ENCODE measurements at places on chromosomes 2 and 18.

GRCh38 chr2:60954139-60954538 lies 63.4 kb upstream of the PEX13 start:
- DNase-seq = peak; percentile 25

DNA sequence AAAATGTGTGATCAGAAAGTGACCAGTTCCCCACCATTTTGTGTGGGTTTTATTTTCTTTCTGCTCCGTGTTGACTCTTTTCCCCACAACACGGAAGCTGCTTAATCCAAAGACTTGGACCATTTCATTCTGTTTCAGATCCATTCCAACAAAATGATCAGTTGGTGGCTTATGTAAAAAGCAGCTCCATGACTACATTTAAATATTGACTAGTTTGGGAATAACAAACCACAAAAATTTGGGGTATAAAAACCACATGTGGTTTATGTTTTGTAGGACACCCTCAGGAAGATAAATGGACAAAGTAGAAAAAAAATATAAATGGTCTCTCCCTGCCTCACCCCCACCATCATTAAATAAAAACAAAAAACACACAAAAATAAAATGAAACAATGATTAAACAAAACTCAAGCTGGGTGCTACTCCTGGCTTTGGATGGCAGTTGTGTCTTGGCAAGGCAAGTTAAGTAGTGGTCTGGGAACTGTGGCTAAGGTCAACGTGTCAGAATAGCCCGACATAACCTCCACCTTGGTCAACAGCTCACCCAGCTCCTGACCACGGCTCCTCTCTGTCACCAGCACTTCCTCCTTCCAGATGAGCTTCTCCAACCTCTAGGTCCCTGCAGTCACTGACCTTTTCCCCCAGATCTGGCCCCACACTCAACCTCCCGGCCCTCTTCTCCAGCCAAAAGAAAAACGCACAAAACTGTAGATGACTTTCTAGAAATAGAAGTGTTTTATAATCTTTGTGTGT lies 12.8 kb upstream of the WIPF1 start:
- DNase-seq = no peak

GRCh38 chr2:217394510-217395351 lies 534.9 kb upstream of the TNP1 start:
- no peak for DNase-seq

DNA sequence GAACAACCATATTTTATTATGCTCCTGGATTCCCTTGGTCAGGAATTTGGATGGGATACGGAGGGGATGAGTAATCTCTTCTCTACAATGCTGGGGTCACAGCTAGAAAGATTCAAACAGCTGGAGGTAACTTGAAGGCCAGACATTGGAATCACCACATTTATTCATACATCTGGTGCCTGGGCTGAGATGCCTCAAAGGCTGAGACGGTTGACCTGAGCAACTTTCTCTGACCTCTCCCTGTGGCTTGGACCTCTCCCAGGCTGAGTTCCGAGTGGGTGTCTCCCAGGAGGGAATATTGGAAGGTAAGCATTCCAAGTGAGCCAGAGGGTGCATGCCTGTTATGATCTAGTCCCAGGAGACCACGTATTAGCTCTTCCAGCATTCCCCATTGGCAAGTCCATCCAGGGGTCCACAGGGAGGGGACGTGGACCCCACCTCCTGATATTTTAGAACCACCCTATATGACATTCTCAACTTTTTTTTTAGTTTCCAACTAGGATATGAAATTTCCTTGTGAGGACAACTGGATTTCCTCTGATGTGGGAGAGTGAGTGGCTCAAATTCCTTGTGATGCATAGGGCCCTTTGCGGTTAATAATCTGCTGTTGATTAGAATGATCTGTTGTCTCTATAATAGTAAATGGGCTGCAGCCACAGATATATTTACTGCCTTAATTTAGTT lies 101.8 kb downstream of the MRPS9 start:
- no peak for DNase-seq

GRCh38 chr2:122636097-122636496 lies 880.6 kb downstream of the TSN start:
- DNase-seq = no peak

- no peak for DNase-seq
These were observed 3.1 kb upstream of the HES6 start for GRCh38 chr2:238242731-238243495.

- peak; percentile 80 for DNase-seq
These were observed 61.4 kb downstream of the TGOLN2 start for GRCh38 chr2:85266146-85267041.

DNA sequence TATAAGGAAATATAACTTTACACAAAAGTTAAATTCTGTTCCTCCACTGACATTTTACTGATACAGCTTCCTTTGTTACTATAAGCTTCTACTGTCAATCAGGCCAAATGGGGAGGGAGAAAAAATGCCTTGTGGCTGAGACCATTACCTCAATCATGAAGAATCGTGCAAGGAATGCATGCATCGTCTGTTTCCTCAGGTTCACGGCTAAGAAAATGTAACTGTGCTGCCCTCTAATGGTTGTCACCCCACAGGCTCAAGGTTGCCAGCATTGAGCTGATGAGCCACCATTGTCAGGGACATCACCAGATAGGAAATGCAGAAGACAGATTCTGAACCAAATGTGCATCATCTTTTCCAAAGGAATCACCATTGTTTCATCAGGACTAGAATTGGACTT lies 426.9 kb downstream of the CDH2 start:
- peak; percentile 7 for DNase-seq

- no peak for DNase-seq
These were observed 7.9 kb downstream of the SPR start for GRCh38 chr2:72895154-72895553.

DNA sequence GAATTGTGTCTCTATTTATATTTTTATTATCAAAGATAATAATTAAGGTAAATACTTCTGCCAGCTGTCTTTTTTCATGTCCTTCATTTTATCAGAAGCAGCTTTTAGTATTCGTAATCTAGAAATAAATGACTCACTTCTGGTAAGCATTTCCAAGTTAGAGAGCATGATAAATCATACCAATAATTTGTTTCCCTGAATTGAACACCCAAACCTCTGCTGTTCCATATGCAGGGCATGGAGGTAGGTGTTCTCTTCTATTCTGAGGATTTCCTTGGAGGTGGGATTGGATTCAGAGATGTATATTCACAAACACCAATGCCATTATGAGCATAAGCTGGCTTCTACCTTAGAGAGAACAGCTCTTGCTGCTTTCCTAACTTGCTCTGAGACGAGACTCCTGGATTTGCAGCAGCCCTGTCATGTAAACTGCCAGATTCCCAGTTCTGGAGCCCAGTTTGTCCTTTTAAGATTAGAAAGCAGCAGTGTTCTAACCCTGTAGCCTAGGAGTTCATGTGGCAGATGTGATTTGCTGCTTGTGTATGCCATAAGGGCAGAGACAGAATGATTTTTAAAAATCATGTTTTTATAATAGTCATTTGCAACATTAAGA lies 47.5 kb downstream of the SKA1 start:
- no peak for DNase-seq

DNA sequence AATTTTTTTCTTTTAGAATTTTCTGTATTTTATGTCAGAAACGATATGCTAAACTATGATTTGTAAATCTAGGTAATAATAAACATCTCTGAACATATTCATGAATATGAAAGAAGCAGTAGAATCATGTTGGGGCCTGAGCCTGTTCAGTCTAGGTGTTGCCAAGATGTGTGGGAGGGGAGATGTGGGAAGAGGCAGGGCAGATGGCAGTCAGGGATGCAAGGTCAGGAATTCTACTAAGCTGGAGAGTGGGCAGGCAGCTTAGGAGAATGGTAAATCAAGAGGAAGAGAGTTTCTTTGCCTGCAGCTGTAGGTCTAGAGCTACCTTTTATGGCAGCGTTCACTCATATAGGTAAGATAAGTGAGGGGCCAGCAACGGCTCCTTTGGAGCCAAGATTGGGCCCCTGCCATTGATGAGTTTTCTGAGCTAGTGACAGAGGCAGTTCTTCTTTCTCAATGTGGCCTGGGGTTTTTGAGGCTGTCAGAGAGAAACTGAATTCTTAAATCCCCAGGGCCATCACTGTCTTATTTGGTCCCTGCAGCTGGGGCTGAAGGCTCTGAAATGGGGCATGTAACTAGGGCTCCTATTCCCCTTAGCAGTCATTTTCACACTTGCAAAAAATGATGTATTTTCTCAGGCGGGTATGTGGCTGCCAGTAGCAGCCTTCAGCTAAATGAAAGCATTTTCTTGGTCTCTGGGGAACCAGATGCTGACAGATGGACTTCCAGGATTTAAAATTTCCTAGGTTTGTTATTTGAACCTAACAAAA lies 232.8 kb downstream of the PIK3C3 start:
- DNase-seq = no peak

DNA sequence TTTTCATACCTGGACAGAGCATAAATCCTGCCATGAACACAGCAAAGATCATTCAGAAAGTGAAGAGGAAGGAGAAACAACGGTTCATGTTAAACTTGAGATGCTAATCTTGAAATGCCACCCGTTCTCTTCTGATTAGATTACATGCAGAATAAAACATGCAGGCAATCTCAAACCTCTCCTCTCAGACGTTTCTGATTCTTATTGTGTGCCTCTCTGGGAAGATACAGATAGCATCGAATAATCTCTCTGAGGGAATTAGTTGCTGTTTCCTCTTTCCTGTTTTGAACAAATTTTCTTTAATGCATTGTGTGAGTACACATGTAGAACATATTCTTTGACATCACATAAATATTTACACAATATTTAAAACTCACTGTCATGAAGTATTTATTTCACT lies 313.4 kb downstream of the PRKCE start:
- DNase-seq = no peak

DNA sequence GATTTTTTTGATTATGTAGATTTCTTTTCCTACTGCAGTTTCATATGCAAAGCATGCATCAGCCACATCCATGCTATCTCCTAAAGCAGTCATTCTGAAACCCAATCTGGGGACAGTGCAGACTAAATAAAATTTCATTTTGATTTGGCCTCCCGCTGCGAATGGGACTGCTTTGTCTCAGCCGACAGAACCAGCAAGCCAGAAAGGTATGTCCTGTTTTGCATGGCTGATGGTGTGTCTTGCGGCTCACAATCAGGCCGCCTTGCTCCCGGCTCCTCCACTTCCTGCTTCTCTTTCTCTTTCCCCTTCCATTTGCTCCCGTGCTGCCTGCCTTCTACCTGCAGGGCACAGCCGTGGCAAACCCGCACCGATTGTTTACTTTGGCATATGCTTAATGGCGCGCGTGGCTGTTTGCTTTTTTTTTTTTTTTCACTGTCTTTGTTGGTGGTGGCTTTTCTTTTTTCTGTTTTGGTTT lies 419.6 kb upstream of the POU3F3 start:
- DNase-seq = no peak

DNA sequence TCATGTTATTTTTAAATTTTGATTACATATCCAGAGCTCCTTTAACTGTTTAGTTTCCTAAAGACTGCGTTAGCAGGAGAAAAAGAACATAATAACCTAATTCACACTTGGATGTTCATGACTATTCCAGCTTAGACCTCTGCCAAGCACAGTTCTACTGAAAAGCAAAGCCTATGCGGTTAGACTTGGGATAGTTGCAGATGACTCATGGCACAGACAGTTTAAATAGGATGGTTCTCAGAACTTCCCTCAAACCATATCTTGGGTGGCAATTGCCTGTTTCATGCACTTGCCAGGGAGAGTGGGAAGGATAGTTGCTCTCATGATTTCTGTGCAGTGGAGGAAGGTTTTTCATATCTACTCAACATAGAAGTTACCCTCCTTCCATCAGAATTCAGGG lies 149.7 kb upstream of the KLHL29 start:
- DNase-seq = no peak

DNA sequence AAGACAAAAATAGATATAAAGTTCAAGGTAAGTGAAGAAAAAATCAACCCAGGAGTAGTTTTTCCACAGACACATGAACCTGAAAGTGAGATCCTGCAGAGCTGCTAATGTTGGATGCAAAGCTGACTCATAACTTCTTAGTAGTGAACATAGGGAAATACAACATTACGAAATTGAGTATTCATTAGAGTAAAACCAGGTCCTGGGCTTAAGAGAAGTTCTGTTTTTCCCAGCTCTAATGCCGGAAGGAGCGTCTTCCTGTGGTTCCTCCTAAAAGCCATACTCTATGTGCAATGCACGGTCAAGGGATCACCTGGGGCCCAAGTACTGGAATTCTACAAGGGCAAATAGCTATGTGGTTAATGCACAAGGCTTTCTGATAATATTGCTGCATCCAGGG lies 141.7 kb downstream of the RBMS1 start:
- no peak for DNase-seq

DNA sequence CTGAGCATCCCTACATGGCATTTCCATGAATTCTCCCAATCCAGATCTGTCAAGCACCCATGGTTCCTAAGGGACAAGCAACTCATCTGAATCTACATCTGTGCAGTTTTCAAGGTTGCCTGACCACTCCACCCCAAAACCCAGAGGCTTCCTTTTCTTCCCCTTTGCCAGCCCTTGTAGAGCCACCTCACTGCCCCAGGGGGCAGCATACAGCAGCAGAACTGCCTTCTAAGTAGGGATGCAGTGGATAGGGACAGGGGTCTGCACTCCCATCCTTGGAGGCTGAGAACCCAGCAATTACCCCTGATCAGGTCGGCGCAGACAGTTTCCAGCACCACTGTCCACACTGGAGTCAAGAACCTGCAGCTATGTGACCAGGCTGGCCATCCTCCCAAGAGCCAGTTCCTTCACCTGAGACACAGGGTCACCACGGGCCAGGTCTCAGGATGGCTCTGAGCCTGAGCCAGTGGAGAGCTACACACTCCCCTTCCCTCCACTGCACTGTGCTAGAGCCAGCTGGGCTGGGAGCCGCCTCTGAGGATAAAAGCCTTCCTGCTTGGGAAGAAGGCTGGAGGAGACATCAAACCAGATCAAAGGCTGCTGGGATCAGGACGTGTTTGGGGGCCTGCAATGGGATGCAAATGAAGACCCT lies 283.1 kb downstream of the CELF4 start:
- no peak for DNase-seq

DNA sequence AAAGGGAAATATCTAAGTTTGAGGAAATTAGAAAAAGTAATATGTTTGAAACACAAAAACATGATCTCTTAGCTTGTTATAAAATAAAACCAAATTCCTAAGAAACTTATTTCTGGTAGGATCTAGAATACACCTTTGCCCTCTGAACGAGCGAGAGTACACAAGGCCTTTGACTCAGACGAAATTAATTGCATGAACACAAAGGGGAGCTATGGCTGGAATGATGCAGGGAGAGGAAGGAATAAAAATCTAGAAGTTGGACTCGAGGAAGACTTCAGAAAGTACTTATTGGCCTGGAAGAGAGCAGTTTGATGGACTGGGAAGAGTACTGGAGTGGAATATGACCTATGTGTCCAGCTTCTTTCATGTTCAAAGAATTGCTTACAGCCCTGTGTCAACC lies 927 bp upstream of the CRYGD start:
- no peak for DNase-seq
